ENCODE measurements at places on chromosomes 2 and 18.

DNA sequence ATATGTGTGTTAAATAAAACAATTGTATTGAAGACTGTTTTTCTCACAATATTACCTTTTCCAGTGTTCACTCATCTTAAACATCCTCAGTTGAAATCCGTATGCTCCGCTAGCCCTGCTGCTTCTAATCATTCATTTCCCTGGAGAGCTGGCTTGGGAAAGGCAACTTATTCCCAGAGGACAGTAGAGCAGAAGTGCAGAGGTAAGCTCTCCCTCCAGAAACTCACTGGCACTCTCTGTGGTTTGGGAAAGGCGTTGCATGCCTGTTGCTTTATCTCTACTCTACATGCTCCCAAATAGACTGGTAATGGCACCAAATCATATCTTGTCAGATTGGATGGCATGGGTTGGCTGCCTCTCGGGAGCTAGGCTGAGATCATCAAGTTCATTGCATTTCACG is 117.1 kb upstream of the BOD1L2 start:
- no peak for DNase-seq

GRCh38 chr2:152036611-152037469 is 62.0 kb downstream of the CACNB4 start:
- DNase-seq = peak; percentile 78

GRCh38 chr18:79823120-79823519 is 25.4 kb downstream of the KCNG2 start:
- no peak for DNase-seq

DNA sequence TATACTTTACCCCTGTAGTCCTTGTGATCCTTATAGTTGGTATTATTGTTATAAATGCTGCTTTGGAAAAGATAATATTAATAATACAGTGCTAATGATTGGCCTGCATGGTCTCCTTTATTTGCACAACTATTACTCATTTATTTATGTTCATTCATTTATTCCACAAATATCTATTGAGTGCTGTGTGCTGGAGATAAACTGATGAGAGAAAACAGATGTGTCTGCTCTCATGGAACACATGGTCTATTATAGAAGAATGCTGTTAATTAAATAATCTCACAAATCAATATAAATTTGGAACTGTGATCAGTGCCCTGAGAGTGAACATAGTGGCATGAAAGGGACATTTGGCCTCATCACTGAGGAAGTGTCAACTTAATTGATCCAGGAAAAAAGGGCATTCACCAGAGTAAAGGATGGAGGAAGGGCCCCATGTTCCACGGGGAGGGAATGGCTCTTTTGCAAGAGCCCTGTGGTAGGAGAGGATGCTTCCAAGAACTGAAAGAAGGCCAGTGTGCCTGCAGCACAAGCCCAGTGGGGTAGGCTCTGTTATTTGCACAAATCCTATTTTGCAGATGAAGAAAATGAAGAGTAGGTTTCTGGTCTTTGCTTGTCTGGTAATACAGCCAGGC is 91.5 kb upstream of the STK39 start:
- no peak for DNase-seq

- no peak for DNase-seq
Observed at GRCh38 chr18:23459530-23459921, 6.4 kb downstream of the RIOK3 start.

- no peak for DNase-seq
Observed at GRCh38 chr18:59696311-59697235, 650 bp downstream of the CCBE1 start.

DNA sequence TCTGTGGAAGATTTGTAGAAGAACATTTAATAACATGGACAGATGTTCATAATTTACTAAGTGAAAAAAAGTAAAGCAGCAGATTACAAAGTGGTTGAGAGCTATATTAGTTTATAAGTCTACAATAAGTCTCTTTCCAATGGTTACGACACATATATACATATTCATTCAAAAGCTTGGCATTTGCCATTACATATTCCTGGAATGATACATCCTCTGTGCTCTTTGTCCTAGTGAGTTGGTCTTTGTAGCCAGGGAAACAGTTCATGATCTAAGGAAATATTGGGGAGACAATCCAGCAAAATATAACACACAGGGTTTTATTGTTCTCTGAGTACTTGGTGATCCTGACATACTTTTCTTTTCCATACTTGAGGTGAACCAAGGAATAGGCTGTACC is 32.5 kb upstream of the SOS1 start:
- DNase-seq = no peak

GRCh38 chr2:184047536-184047935 is 550.8 kb upstream of the ZNF804A start:
- no peak for DNase-seq

- DNase-seq = no peak
Observed at GRCh38 chr2:71253476-71253875, 26.6 kb upstream of the PAIP2B start.

GRCh38 chr2:19409046-19409445 is 50.6 kb upstream of the OSR1 start:
- no peak for DNase-seq

DNA sequence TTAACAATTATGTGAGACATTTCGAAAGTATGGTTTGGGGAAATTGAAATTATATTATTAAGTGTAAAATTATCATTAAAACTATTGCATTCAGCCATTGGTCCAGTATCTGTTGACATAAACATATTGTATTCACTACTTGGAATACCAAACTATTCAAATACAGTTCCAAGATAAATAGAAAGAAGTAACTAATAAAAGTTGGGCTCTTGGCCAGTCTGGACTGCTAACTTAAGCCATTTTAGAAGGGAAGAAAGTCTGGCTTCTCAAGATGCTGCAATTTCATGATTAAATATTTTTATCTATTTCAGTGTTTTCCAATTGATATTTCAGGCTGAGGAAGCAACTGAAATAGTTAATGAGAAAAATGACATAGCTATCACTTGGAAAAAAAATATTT is 109.8 kb upstream of the CHRNA1 start:
- DNase-seq = no peak
